ENCODE measurements at places on chromosomes 4 and X. TPM values are rescaled to one million over a fixed set of nuclear protein-coding genes. Genes with fewer than 3 reads are reported as not detected.
A peak's percentile ranks its signal among the peaks of the same experiment; 100 is the strongest.

BCLAF3 gene
- total RNA-seq, result 14.4 TPM

GPR119 gene
- total RNA-seq, result not detected

TEC gene
- total RNA-seq, result 13.0 TPM

CRMP1 gene
- total RNA-seq, result 5.8 TPM

BMPR1B gene
- total RNA-seq, result not detected

ADH1A gene
- not detected for total RNA-seq

CCDC149 gene
- total RNA-seq, result 5.1 TPM

TMEM271 gene
- total RNA-seq, result not detected

TMPRSS11A gene
- not detected for total RNA-seq

TLR2 gene
- total RNA-seq, result 4.7 TPM

GRCh38 chrX:103831342-103831802 is 685 bp downstream of the RAB9B start:
- DNase-seq, result no peak

DNA sequence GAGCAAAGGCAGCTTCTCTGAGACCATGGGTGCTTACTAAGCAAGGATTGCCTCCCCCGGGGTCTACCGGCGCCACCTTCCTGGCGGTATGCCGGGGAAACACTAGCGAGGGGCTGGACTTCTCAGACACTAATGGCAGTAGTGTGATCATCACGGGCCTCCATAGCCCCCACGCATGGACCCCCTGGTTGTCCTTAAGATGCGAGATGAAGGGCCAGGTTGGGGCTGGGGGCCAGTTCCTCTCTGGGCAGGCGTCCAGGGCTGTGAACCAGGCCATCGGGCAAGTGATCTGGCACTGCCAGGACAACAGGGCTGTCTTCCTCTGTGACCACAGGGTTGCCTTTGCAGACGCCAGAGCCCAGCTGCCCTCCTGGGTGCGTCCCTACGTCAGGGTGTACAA is 60.7 kb downstream of the ALPK1 start:
- DNase-seq, result no peak

DNA sequence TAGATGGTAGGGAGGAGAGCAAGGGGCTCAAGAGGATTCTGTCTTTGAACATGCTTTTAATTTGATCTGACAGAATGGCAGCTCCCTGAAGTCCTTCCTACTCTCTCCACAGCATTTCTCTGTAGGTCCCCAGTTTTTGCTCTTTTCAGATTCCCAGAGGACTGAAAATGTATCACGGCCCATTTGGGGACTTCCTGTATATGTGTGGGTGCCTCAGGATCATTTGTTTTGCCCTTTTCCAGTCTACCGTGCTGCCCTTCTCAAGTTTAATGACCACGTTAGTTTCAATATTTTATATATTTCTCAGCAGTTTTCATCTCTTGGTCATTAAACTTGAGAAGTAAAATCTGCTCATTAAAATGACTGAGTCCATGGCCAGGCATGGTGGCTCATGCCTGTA is 2.3 kb downstream of the TBC1D1 start:
- no peak for DNase-seq

- DNase-seq, result no peak
These were observed 132.7 kb upstream of the NR3C2 start for GRCh38 chr4:148574911-148575310.

DNA sequence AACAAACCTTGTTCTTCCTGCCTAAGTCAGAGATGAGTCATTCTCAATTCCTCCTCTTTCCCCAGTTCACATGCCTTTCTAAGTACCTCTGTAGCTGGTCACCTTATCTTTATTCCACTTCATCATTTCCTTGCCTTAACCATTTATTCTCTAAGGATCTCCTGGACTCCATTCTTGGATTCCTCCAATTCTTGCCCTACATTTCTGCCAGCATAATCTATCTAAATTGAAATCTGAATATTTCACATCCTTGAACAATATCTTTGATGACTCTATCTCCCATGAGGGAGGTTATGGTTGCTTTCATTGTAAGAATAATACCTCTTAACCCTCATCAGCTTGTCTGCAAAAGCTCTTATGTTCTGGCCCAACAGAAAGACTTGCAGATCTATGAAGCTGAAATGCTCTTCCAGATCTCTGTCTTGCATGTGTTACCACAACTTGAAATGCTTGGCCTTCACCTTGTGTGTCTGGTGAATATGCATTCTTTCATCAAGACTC is 28.6 kb upstream of the PDE5A start:
- DNase-seq, result no peak

- DNase-seq, result no peak
These were observed 133.0 kb upstream of the PLS3 start for GRCh38 chrX:115427861-115428410.

GRCh38 chrX:10177601-10178000 is 20.8 kb downstream of the CLCN4 start:
- DNase-seq, result no peak

DNA sequence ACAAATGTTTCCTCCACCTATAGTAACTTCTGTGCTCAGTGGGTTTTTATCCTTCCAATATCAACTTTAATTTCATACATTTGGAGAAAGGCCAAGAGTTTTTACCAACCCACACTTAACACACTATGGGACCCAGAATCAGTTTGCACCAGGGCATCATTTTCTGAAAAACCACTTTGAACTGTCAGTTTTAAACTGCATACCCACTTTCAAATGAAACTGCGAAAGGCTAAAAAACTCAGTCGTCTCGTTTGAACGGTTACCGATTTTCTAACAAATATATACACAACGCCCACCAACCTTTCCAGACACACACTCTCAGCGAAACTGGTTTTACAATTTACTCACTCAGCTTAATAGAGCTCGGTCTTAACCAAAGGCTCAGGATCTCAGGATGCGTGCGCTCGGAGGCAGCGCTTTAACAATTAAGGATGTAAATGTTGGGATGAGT is 376 bp downstream of the ABCG2 start:
- DNase-seq, result no peak

DNA sequence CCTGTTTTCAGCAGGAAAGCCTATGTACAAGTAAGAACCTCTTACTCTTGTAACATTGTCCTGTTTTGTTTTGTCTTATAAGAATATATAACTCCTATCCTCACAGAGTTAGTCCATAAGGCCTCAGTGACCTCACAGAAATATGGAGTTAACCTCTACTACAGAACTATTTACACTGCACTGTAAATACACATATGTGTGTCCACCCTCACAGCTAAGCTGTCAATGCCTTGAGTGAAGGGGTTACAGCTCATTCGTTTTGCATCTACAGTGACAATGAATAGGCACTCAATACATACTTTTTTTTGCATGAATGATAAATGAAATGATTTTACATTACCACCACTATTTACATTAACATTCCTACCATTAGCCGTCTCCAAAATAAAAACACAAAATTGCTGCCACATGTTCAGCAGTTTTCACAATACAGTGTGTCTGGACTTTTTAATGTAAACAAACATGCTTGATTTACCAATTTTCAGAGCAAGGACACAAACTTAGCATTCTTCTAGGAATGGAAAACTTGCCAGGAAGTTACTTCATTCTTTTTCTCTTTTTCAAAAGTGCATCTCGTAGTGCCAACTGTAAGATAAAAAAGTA is 9.5 kb upstream of the NAAA start:
- DNase-seq, result no peak

- DNase-seq, result no peak
These were observed 260.5 kb downstream of the SPATA18 start for GRCh38 chr4:52311464-52312125.

DNA sequence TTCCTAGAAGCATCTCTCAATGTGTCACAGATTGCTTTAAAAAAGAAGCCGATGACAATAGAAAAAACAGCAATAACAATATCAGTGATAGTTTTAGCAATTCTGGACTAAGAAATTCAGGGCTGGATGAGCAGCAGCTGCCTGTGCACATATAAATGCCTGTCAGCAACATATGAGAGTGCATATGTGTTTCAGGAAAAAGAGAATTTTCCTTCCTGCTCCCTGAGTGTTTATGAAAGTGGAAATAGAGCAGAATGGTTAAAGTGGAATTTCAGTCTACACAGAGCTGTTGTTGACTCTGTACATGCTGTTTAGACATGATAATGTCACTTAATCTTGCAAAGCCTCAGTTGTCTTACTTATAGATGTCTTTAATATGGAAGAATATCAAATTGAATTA is 164.4 kb upstream of the PCDH7 start:
- no peak for DNase-seq

GRCh38 chr4:6773106-6773505 is 9.4 kb upstream of the KIAA0232 start:
- DNase-seq, result no peak

DNA sequence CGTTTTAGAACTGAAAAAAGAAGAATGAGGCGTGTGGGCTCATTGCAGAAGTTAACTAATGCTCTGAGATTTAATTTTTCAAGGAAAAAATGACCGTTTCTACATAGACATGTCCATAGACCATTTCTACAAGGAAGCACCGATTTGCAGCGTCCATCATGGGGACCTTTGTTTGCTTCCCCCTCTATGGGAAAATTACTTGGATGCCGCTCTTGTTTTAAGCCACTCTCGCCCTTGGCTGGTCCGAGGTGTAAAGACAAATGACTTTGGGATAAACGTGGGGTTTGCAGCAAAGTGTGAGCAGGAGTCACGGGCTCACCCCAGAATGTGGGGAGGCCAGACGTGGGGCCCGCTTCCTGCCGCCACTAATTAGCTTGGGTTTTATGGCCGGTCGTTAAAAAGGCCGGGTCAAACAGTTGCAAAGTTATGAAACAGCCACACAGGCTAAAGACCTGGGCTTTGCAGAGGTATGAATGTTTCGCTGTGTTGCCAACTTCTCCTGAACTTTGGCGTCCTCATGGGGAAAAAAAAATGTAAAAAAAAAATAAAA is 235.9 kb downstream of the SHOX start:
- DNase-seq, result no peak

GRCh38 chr4:74536557-74536956 is 91.6 kb downstream of the AREG start:
- DNase-seq, result no peak

GRCh38 chr4:4618847-4619246 is 77.0 kb upstream of the STX18 start:
- no peak for DNase-seq

- no peak for DNase-seq
These were observed 222.7 kb upstream of the LNX1 start for GRCh38 chr4:53813998-53814397.

- peak; percentile 66 for DNase-seq
These were observed 22.0 kb upstream of the SMIM31 start for GRCh38 chr4:164731827-164732474.
